ENCODE measurements at places on chromosomes 6 and 20.

GRCh38 chr6:12483712-12484111 is 193.6 kb downstream of the EDN1 start:
- DNase-seq: no peak

DNA sequence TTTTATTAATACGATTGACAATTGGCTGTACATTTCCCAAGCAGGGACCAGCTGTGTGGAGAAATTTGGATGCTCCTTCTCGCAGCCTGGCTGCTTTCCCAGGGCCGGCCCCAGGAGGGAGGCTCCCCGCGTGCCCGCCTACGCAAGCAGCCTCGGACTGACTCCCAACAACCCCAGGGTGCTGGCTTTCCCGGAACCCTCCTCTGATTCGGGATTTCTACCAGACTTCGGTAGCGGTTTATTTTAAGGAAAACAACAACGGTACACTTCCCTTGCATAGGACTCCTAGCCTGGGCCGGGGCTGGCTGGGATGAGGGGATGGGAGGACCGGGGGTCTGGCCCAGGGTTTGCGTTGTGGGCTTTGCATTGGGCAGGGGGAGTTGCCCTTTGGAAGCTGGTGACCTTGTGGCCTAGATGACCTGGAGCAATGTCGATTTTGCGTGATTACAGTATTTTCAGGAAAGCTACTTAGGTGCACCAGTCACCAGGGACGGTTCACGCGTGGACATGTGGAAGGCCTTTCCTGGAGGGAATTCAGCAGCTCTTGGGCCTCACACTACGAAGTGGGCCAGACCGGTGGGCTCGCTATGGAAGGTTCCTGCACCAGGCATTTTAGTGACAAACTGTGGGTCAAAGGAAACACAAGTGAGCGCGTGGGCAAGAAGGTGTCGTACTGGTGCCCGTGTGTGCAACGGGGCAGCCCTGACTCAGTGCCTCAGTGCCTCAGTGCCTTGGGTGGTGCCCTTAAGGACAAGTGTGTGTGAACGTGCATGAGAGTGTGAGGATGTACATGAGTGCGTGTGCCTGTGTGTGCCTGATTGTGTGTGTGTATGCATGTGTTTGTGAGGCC is 20.7 kb upstream of the PHACTR3 start:
- no peak for DNase-seq

GRCh38 chr6:144635051-144635450 is 349.9 kb downstream of the UTRN start:
- no peak for DNase-seq

GRCh38 chr6:109511832-109512231 is 28.8 kb upstream of the ZBTB24 start:
- no peak for DNase-seq

GRCh38 chr20:4082406-4083097 is 67.2 kb upstream of the RNF24 start:
- DNase-seq: peak; percentile 84

- DNase-seq: no peak
Measured at GRCh38 chr20:38810926-38811630, 5.6 kb downstream of the PPP1R16B start.

DNA sequence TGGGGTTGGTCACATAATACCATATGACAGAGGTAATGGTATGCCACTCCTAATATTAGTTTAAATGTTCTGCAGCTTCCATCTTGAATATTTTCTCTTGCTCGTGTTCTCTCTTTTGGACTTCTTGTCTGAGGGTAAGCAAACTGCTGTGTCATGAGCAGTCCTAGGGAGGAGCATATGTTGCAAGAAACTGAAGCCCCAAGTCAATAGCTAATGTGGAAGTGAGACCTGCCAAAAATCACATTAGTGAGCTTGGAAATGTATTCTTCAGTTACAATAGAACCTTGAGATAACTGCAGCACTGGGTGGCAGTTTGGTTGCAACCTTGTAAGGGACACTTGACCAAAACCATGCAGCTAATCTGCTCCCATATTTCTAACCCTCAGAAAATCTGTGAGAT is 178.2 kb upstream of the IMPG1 start:
- no peak for DNase-seq

DNA sequence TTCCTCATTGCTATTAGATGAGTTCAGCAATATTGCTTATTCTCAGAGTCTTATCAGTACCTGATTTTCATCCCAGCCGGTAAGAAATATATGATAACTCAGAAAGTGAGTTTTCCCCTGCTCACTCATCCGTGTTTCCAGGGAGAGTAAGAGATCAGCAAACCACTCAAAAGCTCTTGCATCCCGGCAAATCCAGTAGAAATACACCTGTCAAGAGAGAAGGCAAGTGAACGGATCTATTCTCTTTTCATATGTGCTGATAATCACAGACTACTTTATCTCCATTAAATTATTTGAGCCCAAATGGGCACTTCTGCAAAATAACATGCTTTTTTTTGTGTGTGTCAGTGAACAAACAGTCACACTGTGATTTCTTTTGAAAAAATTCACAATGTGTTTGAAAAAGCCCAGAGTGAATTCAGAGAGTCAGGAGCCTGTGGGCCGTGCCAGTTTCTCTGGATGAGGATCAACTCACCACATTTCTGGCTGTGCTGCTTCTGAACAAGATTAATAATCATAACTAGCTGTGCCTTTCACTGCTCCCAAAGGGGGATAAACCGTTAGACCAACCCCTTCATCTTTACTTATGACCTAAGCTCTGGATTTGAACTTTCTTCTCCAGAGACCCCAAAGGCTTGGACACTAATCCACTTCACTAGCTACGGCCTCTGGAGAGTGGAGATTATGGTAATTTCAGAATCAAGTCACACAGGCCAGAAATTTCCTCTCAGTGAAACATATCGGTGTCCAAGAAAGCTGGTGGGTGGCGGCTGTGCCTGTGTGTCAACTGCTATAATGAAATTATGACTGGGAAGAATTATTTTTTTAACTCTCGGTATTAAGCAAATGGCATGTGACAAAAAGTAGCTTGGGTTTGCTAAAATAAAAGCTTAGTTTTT is 44.2 kb downstream of the NOX3 start:
- DNase-seq: no peak

GRCh38 chr20:24359321-24360027 is 110.0 kb upstream of the SYNDIG1 start:
- DNase-seq: no peak

DNA sequence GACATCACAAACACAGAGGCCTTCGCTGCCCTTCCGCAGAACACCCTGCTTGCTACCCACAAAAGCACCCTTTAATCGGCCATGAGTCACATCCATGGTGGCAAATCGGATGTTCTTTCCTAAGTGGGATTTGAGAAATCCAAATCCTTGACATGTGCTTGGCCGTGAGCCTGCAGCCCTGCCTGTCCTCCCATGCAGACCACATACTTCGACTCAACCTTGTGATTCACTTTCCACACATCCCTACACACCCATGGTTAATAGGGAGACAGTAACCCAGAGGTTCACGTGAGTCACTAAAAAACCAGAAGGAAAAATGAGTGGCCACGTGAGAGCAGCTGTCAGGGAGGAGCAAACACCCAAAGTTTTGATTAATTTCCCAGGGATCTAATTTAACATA is 19.4 kb downstream of the RAMACL start:
- no peak for DNase-seq

- no peak for DNase-seq
Measured at GRCh38 chr6:71290611-71291010, 2.0 kb downstream of the OGFRL1 start.

GRCh38 chr6:131062241-131063027 is 611 bp downstream of the EPB41L2 start:
- DNase-seq: peak; percentile 64

DNA sequence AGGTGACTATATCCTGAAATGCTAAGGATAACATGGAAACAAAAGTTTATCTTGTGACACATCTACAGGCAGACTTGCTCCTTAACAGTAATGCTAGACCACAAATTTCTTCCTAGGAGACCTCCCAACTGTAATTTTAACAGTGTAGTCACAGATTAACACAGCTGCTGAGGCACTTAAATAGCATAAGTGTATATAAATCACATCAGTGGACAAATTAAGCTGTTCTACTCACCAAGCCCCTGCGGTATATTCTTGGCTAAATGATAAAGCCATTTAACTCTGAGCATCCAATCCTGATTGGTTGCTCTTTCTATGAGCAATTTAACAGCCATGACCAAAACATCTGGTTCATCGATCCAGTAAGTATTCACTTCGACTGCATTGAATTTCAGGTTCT is 73.3 kb upstream of the LYRM2 start:
- DNase-seq: no peak

DNA sequence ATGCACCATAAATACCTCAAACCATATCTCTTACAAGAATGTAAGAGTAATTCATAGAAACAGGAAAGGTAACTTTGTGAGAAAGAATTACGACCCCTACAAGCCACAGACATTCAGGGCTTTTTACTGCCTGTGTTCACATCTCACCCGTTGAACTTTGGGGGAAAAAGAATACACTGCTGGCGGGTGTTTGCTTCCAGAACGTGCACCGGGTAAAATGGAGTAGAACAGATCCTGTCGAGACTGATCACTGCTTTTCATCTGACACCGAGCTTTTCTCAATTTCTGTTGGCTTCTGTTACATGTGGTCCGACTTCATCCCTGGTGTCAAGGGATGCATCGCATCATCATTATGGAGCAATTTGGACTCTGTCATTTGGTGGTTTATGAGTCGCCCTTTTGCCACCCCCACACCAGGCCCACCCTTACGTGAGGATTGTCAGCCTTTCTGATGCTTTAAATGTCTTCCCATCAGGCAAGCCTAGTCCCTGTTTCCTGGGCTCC is 219.2 kb upstream of the ZFP64 start:
- DNase-seq: no peak

DNA sequence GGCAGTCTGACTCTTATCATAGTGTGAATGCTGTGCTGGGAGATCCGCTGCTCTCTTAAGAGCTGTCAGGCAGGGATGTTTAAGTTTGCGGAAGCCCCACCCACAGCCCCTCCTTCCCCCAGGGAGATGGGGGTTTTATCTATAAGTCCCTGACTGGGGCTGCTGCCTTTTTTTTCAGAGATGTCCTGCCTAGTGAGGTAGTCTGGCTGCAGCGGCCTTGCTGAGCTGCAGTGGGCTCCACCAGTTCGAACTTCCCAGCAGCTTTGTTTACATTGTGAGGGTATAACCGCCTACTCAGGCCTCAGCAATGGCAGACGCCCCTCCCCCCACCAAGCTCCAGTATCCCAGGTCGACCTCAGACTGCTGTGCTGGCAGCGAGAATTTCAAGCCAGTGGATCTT is 75.7 kb upstream of the UST start:
- no peak for DNase-seq

DNA sequence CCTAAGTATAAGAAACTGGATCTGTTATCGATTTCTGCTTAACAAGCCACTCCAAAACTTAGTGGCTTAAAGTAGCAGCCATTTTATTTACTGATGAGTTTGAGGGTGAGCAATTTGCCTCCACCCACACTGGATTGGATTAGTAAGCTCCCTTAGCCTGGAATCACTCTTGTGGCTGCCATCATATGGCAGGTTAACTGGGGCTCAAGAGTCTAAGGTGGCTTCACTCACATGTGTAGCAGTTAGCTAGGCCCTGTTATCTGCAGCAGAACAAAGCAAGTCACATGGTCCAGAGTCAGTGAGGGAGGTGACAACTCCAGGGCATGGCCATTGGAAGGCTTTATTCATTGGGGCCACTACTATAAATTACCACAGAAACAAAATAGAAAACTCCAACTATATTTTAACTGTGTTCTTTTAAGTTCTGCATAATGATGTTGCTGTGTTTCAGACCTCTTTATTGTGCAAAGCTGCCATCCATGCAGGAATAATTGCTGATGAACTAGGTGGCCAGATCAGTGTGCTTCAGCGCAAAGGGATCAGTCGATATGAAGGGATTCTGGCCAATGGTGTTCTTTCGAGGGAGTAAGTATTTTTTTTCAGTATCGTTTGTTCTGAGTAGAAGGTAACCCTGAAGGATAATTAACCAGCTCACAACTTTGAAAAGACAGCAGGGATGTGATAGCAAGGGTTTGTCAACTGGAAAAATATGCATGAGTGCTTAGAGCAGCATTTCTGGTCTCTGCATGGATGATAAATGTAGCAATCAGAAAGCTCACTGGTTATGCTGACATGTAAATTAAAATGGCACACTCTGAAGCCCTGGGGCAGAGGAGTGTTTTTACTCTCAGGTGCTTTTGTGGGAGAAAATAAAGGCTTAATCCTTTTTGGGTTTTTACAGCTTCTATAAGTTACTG is 49.6 kb downstream of the DCBLD1 start:
- DNase-seq: no peak

- peak; percentile 4 for DNase-seq
Measured at GRCh38 chr6:112877134-112878100, 530.3 kb downstream of the RFPL4B start.

DNA sequence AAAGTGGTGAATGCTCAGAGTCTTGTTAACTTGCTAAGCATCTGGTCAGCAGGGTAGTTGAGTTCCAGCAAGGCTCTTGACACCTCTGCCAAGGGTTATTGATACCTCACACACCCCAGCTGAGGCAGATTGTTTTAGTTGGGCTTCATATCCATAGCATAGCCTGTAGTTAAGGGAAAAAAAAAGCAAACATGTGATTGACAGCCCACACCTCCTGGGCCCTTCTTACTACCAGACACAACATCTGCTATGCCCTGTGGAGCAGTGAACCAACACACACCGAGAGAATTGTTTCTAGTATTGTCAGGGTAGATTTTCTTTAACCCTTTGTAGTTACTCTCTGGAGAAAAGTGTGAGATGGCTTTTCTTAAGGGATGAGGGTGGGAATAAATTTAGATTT is 697.0 kb upstream of the POU3F2 start:
- no peak for DNase-seq

DNA sequence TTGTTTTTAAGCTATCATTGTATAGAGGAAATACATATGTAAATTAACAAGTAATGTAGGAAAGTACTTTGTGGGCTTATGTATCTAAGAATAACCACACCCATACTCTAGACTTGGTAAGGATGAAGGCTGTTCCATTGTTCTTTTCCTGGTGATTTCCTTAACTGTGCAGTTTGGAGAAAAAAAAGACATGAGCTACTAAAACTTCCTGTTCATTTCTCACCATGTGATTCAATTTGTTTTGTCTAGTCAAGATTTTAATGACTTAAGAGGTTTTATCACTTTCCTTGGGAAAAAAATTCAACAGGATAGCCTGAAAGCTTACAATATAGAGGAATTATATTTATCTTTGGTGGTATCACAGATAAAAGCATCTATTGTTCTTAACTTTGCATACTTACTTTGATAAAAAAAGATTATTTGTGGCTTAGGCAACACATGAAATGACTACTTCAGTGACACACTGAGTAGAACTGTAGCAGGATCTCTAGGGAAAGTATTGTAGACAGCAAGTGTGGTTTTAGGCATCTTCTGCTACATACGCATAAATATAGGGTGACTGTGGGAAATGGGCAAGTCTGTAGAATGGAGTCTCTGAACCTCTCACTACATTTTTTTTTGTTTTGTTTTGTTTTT is 80.3 kb downstream of the GJA1 start:
- DNase-seq: no peak

Data from large intestine (tissue), 12 donors.